ENCODE measurements at places on chromosomes 4 and X. TPM values are rescaled to one million over a fixed set of nuclear protein-coding genes. Genes with fewer than 3 reads are reported as not detected.

DNA sequence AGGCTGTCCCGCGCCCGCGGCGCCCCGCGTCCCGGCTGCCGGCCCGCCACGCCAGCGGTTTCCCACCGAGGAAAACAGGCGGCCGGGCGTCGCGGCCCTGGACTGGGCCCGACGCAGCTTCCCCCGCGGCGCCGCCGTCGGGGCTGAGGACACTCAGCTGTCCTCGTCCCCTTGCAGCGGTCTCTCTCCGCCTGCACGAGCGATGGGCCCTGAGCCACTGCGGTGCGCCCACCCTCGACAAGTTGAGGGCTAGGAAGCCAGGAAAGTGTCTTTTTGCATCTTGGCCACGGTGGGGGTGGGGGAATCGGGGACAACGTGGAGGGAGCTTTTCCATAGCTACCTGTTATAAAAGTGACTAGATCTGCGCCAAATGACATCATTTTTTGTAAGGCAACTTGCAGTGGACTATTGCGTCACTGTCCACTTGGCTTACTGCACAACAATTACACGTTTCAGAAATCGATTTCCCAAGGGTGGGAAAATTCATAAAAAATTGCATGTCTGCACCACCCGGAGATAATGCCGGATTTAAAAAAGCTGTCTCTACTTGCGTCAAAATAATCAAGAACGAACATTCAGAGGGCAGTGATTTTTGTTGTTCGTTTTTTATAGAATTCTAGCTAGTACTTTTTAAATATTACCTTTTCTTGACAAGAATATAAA lies 1.1 kb downstream of the KLHL15 start:
- DNase-seq, result peak; percentile 69

- no peak for DNase-seq
Observed at GRCh38 chr4:89371614-89372013, 64.0 kb upstream of the GPRIN3 start.

Gene EGF
- total RNA-seq, result 44.1 TPM

Gene ZNF182
- 5.3 TPM for total RNA-seq

- no peak for DNase-seq
Observed at GRCh38 chr4:17866810-17867209, 56.0 kb downstream of the NCAPG start.

Gene CCSER1
- total RNA-seq, result 14.5 TPM

- no peak for DNase-seq
Observed at GRCh38 chrX:150766351-150767044, 73.3 kb downstream of the MTMR1 start.

GRCh38 chr4:118941149-118941548 lies 52.5 kb downstream of the SYNPO2 start:
- peak; percentile 27 for DNase-seq

DNA sequence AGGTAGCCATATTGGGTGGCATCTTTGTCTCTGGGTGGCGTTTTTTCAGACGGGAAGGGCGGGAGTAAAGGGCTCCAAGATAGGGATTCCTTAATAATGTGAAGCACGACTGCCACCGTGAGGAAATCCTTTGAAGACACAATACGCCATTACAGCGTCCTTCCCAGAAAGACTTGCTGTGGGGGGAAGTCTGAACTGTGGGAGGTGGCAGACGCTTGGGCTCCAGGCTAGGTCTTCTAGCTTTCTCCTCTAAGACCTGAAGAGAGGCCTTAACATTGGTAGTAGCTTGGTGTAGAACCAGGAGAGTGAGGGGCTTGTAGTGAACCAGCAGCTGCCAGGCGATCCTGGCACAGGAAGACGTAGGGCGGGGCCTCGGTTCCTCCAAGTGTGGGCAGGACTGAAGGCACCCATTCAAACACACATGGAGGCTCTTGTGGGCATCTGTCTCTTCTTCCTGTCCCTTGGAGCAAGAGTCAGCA lies 197.3 kb downstream of the OR13H1 start:
- peak; percentile 94 for DNase-seq

Gene ADH1A
- not detected for total RNA-seq

GRCh38 chr4:107913283-107913899 lies 18.0 kb upstream of the CYP2U1 start:
- DNase-seq, result peak; percentile 61

Gene FRAS1
- 22.6 TPM for total RNA-seq

DNA sequence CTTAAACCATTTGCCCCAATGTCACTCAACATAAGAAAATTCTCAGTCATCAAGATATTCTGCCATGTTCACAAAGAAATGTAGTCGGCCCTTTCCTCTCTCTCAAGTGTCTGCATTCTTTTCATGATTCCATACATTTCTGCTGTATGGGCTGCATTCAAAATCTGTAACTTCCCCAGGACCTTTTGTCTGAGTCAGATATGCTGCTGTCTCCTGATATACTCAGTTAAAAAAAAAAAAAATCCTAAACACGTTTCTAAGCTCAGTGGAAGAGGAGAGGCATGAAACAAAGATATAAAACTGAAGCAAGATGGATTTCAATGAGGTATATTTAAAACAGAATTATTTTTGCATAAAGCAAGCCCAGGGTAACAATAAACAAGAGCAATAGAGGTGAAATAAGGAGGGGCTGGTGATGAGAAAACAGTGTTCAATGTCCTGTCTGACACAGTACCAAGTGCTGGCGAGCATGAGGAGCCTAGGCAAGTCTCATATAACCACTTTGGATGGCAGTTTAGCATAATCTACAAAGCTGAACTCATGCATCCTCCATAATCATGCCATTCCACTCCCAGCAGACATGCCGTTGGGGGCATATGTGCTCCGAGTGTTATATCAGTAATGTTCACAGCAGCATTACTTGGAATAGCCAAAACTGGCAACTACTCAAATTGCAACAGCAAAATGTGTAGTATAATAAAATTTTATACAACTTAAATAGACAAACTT lies 76.7 kb downstream of the MANBA start:
- DNase-seq, result no peak

Gene PLXNB3
- 13.2 TPM for total RNA-seq

DNA sequence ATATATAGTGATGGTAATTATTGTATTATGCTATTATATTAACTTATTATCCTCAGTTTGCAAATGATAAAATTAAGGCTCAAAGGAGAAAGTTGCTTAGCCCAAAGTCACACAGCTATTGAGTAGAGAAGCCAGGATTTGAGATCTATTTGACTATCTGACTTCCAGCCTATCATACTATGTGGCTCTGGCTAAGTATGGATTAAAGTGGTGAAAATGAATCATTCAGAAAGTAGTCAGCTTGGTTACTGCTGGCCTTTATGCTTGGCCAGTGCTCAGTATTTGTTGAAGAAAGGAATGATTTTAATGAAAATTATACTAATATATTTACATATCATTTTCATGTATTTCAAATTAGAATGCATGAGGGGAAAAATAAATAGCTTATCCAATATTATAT lies 219.8 kb downstream of the SHROOM3 start:
- DNase-seq, result no peak

DNA sequence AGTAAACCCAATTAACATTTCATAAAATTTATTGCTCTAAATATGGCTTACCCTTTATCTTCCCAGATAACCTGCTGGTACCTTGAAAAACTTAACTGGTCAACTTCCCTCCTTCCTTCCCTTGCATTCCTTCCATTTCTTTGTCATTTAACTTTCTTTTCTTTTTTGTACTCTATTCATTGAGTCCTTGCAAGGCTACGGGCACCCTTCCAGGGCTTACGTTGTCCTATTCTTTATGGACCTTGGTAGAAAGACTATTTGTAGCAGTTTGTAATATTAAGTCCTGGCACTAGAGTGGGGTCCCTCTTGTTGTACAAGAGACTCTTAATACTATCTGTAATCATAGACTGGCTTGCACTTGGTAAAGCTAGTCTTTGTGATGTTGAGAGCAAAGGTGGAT lies 8.0 kb upstream of the GATB start:
- DNase-seq, result no peak

Gene EMCN
- 3.4 TPM for total RNA-seq

DNA sequence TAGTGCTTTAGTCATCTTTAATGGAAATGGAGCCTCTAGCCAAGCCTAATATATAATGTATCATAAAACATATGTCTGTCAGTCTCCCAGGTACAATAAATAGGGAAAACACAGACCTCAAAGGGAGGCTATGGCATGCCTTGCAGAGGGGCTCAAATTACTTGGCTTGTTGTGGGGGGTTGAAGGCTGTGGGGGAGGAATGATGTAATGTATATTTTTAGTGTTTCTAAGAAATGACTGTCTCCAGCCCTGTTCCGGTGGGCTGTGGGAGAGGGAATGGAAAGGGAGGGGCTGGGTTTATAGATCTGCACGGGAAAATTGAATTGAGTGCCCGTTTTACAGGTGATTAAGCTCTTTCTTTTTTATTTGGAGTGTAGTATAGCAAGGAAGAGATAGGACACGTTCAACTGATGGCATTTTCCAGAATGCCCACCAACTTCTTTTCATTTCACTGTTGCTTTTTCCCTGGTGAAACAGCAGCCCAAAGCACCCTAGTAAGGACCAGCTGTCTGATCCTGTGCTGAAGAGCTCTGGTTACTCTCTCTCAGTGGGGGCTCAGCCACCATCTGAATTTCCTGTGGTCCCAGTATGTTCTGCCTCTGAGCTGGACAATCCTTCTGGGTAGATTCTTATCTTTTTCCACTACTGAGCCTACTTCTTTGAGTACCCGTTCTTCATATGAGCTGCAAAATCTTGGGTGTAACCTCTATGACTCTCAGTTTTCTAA lies 220.7 kb upstream of the CASK start:
- DNase-seq, result no peak

- peak; percentile 45 for DNase-seq
Observed at GRCh38 chr4:140344101-140344500, 29.3 kb upstream of the SCOC start.

- no peak for DNase-seq
Observed at GRCh38 chr4:184831153-184831552, 5.4 kb upstream of the ACSL1 start.

DNA sequence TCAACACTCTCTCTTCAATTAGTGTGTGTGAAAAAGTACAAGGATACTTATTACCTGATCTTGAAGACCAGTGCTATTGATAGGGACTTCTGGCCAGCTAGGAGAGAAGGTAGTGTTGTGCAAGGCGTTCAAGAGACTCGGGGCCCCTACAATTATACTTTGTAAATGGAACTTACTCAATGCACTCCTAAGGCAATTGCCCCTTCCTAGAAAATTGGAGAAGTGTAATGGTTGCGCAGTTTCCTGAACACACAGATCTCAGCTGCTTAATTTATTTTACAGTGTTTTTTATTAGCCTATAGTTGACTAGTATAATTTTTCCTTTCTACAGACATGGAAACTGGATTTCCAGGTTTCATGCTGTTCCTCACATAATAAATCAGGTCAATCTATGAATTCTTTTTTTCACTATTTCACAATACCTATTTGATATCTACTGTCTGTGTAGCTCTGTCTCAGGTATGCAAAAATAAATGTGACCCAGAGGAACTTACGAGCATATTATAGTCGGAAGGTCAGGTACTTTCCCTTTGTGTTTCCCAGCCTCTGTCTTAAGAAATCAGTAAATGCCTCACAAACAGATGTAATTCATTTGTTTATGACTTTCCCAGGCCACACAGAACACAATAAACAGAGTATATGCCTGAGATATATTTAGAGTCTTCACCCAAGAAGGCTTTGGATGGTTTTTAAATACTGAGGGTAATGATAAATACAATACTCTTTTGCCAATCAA lies 89.1 kb upstream of the TET2 start:
- DNase-seq, result no peak

- DNase-seq, result no peak
Observed at GRCh38 chr4:105474099-105474518, 247 bp upstream of the PPA2 start.

- DNase-seq, result no peak
Observed at GRCh38 chr4:142539796-142540482, 306.2 kb downstream of the INPP4B start.

Gene SOWAHD
- 2.6 TPM for total RNA-seq

DNA sequence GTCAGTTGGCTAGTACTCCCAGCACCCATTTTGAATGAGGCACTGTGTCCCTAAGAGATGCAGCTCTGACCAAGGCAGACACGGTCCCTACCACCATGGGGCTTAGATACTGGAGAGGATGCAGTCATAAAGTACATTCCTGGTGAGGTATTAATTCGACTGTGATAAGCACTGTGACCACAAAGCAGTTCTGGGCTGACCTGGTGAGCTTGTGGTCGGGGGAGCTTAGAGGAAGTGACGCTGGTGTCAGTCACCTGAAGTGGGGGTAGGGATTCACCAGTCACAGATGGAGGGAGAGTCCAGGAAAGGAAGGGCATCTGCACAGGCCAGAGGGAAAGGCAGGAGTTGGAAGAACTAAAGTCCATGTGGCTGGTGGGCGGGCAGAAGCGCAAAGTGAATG lies 15.8 kb upstream of the CLTRN start:
- no peak for DNase-seq

DNA sequence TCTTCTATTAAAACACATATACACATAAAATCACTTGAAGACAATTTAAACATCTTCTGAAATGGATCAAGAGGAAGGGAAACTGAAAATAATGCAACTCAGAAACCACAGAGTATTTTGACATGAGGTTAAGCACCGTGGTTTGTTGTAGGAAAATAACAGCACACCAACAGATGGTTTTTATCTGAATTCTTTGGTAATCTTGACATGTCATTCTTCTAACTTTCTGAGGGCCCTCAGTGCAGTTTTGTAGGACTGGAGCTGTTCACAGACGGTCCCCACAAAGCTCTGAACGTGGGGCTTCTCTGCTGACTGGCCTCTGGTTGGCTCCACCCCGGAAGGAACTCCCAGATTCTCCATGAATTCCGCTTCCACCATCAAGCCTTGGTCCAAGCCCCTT lies 16.0 kb upstream of the TLR8 start:
- no peak for DNase-seq

DNA sequence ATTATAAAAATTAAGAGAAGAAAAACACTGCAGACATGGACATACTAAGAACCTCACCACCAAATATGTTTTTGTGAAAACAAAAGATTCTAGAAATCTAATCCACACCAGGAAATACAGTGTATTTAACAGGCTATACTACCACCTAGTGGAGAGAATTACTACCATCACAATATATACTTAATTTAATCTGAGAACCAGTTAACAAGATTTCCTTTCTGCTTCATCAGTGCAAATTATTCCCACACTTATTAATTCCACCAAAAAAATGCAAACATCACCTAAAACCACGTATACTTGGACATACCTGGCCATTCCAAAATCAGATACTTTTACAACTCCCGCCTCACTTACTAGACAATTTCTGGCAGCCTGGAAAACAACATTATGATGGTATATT lies 7.0 kb upstream of the TXK start:
- no peak for DNase-seq

Gene CLTRN
- total RNA-seq, result 1.3 TPM

Gene PDZD4
- 1.6 TPM for total RNA-seq

Gene STARD8
- total RNA-seq, result 6.0 TPM

DNA sequence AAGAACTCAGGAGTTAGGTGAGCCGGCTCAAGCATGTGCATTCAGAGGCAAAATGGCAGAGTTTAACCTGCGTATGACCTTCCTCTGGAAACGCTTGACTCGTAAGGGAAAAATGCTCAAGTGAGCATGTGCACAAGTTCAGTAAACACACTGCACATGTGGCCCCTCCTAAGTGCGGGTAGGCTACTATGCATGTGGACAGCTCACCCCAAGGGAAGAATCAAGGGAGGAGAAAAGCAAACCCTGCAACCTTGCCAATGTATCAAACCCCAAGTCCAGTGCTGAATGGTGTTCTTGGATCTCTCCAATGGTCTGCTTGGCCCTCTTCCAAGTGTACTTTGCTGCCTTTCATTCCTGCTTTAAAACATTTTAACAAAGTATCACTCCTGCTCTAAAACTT lies 407.1 kb downstream of the ADAM29 start:
- no peak for DNase-seq

Gene GPR82
- total RNA-seq, result 0.52 TPM

Gene CTAG2
- total RNA-seq, result not detected

- no peak for DNase-seq
Observed at GRCh38 chr4:24328310-24328709, 256.0 kb downstream of the DHX15 start.
